ENCODE measurements at places on chromosomes 3 and 15. TPM values are rescaled to one million over a fixed set of nuclear protein-coding genes. Genes with fewer than 3 reads are reported as not detected.

DNA sequence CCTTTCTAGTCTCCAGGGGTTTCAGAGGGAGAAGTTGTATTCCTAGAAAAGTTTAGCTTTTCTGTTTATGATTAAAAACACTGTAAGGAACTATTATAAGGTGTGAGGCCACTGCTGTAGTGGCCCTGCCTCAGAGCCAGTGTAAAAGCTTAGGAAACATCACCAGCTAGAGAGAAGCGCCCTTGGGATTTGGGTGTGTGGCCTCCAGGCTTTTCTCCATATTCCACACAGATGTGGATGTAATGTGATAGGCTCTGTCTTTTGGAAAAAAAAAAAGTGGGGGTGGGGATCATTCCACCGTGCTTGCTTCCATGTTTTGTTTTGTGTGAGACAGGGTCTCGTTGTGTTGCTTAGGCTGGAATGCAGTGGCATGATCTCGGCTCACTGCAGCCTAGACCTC, 13.9 kb downstream of the SEC61A1 start:
- no peak for DNase-seq

- no peak for DNase-seq
These were observed 9.1 kb downstream of the FES start for GRCh38 chr15:90893175-90894090.

DNA sequence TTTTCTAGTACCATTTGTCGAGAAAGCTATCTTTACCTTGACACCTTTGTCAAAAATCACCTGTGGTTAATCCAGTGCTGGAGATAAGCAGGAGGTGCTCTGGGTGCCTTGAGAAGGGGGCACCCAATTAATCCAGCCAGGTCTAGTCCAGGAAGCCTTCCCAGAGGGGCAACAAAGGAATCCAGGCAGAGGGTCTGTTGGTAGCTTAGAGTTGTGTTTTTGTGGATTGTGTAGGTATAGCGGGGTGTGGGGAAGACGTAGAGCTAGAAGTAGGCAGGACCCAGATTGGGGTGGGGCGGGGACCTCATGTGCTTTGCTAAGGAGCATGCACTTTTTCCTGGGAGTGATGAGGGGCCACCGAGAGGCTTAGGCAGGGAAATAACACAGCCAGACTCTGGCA, 6.0 kb upstream of the PIGZ start:
- DNase-seq = no peak

DNA sequence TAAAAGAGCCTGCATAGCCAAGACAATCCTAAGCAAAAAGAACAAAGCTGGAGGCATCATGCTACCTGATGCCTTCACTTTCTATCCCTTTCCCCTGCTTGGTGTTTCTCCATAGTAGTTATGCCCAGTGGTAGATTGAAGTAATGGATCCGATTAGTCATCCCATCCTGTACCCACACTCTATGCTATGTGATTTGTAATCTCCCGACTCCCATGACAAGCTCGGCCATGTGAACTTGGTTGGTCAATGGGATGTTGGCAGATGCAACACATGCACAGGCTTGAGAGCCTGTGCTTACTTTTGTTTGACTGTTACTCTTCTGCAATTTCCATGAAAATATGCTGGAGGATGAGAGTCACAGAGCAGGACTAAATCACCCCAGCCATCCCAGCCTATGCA, 334.9 kb upstream of the DPH6 start:
- DNase-seq = no peak

CFAP20DC gene
- 0.16 TPM for total RNA-seq

RAD51 gene
- total RNA-seq = 28.2 TPM

- no peak for DNase-seq
These were observed 48.4 kb downstream of the DAPK2 start for GRCh38 chr15:63997715-63998442.

DNA sequence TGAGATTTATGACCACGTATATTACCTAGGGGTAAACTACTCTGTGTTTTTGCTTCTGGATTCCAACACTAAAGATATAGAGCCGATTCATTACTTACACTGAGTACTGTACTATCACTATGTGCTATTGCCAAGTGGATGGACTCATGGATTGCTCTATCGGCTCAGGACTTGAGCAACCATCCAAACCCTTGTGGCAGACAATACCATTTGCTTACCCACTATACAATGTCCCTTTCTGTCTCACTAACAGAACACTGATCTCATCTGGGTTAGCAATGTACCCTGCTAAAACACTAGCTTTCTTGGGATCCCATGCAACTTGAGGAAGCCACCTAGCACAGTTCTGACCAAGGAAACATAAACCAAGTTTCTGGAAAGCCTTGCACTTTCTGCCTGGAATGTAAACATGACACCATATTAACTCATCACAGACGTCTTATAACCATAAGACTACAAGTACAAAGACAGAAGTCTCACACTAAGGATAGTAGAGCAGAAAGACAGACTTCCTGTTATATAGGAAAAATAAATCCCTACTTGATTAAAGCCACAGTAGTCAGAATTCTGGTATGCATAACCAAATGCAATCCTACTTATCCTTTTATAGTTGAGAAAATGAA, 38.6 kb downstream of the HACD2 start:
- no peak for DNase-seq

C3orf33 gene
- total RNA-seq = 2.7 TPM

GRCh38 chr3:61821823-61822251, 260.5 kb downstream of the PTPRG start:
- DNase-seq = no peak

- DNase-seq = no peak
These were observed 4.3 kb downstream of the SHF start for GRCh38 chr15:45183511-45183910.

GOLGA8S gene
- not detected for total RNA-seq

DNA sequence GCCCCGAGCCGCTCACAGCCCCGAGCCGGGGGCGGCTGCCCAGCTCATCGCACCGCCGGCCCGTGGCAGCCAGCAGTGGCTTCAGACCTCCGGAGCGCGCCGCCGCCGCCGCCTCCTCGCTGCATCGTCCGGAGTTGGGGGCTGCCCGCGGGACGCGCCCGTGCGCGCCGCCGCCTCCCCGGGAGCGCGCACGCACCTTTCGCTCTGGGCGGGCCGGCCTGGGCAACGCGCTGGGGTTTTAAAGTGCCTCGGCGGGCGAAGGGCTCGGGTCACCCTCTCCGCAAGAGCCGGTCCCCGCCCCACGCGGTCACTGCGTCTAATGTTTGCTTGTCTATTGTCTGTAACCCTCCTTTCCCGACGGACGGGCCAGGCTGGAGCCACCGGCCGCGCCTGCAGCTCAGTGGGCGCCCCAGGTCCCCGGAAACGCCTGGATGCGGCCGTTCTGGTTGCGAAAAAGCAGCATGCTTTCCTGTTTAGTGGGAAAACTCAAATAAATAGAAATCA, at the start of gene RYK:
RYK (minus strand) TSS at position 143 of the 504 bp plus-strand sequence. CDS start 205 bp downstream, outside the sequence.
- DNase-seq = peak; percentile 67

CD200 gene
- 100 TPM for total RNA-seq

DNA sequence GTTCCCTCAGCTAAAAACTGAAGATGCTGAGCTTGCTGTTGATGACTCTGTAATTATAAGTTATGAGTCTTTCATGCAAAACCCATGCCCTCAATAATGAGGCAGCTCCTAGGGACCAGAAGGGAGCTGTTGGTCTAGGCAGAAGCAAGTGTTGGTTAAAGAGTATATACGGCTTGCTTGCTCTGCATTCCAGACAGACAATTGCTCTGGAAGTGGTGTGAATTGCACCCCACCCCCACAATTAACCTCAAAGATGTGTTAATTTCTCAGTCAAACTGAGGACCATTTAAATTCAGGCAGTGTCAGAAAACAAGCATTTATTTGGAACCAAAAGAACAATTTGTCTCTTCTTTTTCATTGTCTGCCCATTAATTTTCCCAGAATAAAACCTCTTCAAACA, 163.5 kb upstream of the EOMES start:
- no peak for DNase-seq

ATP10A gene
- total RNA-seq = 31.3 TPM

PLA1A gene
- total RNA-seq = not detected

GRCh38 chr3:55516392-55517030, 29.4 kb upstream of the WNT5A start:
- DNase-seq = no peak

- no peak for DNase-seq
These were observed 79.2 kb downstream of the B3GALNT1 start for GRCh38 chr3:161025911-161026310.

DNA sequence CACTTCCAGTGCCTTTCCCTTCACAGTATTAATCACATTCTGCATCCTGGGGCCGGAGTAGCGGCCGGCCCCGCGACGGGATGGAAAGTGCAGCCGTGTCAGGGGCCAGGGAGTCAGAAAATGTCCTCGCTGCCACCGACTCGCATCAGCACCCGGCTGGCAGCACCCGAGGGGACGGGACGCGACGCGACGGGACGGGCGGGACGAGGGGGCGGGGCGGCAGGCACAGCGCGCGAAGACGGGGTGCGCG, 353 bp downstream of the ATG3 start:
- DNase-seq = peak; percentile 69

- no peak for DNase-seq
These were observed 421.0 kb upstream of the RBMS3 start for GRCh38 chr3:28859897-28860296.

DNA sequence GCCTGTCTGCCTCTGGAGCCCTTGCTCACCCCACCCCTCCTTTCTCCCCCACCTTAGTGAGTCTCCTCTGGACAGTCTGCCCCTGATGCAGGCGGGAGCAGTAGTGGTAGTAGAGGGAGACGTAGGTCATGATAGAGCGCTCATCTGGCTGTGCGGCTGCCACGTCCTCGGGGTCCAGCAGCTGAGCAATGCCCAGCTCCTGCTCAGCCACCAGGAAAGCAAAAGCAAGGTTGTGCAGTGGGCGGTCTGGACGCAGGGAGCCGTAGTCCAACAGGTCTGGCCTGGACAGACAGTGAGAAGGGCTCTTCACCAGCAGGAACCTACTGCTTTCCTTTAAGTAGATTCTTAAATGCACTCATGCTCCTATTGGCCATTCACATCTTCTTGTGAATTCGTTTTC, 6.7 kb downstream of the SPTBN5 start:
- DNase-seq = no peak

GNAT1 gene
- total RNA-seq = not detected

DNA sequence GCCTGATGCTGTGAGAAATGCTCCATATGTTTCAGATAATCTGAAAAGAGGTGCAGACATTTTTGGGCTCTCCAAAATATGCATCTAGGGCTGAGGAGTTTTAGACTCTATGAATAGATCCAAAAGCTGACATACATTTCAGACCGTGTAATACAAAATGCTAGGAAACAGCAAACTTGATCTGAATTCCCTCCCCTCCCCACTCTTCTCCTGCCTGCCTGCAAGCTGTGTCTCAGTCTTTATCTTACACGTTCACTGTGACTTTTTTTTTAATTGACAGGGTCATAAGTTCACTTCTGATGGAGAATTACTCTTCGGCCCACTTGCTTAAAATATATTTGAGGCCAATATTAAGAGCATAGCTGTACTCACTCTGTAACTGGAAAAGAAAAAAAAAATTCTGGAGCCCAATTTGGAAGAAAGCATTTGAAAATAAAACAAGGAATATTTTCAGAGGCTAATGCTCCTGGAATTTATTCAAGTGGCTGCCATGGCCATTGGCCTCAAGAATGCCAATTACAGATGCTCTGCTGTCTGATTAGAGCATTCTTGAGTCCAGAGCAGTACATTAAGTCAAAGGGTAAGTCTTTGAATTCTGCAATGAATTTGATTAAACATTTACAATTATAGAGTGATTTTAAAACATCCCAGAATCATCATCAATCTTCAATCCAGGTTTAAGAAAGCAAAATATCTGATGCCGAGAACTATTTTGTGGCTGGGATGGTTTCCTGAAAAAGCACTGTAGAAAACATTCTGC, 146.2 kb upstream of the SEMA6D start:
- no peak for DNase-seq

DNA sequence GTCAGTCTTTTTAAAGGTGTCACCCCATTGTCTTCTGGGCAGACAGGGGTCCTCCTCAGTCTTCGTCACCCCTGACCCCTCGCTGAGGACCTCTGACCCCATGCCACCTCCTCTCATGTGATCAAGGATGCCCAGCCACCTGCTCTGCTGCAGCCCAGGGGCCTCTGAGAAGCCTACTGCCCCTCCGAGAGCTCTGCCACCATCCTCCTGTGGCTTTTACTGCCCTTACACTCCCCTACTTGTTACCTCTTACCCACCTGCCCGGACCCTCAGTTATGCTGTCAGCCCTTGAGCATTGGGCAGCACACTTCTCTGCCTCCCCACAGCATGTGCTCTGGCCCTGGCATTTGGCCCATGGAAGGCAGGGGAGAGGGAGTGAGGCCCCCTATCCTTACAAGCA, 123.2 kb downstream of the LRRK1 start:
- DNase-seq = no peak

GRCh38 chr15:54518156-54518882, 540.1 kb downstream of the UNC13C start:
- no peak for DNase-seq

DNA sequence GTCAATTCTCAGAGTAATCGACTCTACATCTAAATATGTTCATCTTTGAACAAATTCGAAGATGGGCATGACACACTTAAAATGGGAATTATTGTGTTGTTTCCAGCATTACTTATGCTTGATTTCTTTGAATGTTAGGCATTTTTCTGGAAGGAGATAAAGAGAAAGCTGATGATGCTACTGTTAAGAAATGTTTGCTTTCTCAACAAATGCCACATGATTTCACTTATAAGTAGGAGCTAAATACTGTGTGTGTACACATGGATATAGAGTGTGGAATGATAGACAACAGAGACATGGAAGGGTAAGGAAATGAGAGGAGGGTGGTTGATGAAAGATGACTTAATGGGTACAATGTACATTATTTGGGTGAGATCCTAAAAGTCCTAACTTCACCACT, 400.9 kb downstream of the TBL1XR1 start:
- no peak for DNase-seq

DNA sequence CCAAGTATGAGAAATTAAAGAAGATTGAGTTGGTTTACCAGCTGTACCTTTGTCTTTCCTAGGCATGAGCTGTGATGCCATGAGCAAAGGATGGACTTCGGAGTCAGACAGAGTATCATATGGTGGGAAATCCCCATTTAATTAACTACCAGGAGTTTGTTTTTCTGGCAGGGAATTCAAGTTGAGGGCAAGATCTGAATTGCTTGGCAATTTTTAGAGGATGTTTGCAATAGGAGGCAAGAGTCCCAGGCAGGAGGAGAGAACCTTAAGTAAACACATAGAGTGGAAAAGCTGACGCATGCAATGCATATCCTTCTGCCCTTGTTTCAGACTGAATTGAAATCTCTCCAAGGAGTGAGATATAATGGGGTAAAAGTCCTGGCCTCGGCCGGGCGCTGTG, 569.7 kb upstream of the MDFIC2 start:
- no peak for DNase-seq

DNA sequence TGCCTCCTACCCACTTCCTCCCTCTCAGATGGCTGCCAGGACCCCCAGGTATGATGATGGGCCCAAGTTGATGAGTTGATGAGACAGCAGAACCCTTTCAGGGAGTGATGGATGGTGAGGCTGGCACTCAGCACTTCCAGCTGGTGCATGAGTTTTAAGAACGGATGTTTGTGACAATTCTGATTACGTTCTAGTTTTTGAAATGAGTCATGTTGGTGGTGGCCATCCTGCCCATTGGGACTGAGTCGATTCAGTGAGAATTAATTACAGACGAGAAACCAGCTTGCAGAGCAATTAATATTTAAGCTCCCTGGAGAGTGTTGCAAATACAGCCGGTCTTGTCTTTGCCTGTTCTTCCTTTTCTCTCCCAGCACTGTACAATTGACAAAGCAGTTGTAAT, 56.9 kb upstream of the NR2C2 start:
- DNase-seq = no peak
